ENCODE measurements at places on chromosomes 2 and 18.
A peak's percentile ranks its signal among the peaks of the same experiment; 100 is the strongest.

GRCh38 chr2:224984637-224985036 lies 57.6 kb downstream of the DOCK10 start:
- no peak overlapping the region for H3K4me3 ChIP-seq
- no peaks in the 10 kb centered on the region for H3K4me1 ChIP-seq
- H3K36me3 ChIP-seq = no peaks in the 10 kb centered on the region
- DNase-seq = no peak

- no peak overlapping the region for H3K4me3 ChIP-seq
- no peaks in the 10 kb centered on the region for H3K27me3 ChIP-seq
Observed at GRCh38 chr2:37355735-37356134, 11.3 kb downstream of the QPCT start.

DNA sequence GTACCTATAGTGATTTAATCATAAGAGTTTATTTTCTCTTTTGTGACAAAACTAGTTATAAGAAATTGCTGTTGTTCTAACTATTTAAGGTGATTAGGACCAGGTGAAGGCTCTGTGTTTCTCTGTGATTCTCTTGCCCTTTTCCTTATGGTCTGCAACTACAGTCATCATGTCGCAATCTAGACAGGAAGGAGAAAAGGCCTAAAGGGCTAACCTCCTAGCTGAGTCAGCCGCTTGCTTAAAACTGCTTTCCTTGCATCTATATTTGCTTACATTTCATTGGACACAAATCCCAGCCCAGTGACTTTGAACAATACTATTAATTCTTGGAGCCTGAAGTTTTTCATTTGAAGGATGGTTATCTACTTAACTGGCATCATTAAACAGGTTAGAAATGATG lies 93.1 kb downstream of the PIK3C3 start:
- no peaks in the 10 kb centered on the region for H3K27me3 ChIP-seq
- H3K36me3 ChIP-seq = no peaks in the 10 kb centered on the region
- no peak for DNase-seq
- H3K4me3 ChIP-seq = no peak overlapping the region
- H3K4me1 ChIP-seq = no peaks in the 10 kb centered on the region

- H3K27me3 ChIP-seq = no peaks in the 10 kb centered on the region
- no peak overlapping the region for H3K27ac ChIP-seq
- H3K36me3 ChIP-seq = no peaks in the 10 kb centered on the region
- H3K4me3 ChIP-seq = no peak overlapping the region
- DNase-seq = no peak
Observed at GRCh38 chr2:30979822-30980245, 158.4 kb downstream of the GALNT14 start.

GRCh38 chr2:65366595-65367125 lies 65.7 kb downstream of the SPRED2 start:
- peak; percentile 73 for DNase-seq
- peak overlapping the region; percentile 60 for H3K27ac ChIP-seq
- H3K27me3 ChIP-seq = no peaks in the 10 kb centered on the region
- H3K4me1 ChIP-seq = peaks cover 10% of the 10 kb centered on the region
- H3K36me3 ChIP-seq = no peaks in the 10 kb centered on the region

DNA sequence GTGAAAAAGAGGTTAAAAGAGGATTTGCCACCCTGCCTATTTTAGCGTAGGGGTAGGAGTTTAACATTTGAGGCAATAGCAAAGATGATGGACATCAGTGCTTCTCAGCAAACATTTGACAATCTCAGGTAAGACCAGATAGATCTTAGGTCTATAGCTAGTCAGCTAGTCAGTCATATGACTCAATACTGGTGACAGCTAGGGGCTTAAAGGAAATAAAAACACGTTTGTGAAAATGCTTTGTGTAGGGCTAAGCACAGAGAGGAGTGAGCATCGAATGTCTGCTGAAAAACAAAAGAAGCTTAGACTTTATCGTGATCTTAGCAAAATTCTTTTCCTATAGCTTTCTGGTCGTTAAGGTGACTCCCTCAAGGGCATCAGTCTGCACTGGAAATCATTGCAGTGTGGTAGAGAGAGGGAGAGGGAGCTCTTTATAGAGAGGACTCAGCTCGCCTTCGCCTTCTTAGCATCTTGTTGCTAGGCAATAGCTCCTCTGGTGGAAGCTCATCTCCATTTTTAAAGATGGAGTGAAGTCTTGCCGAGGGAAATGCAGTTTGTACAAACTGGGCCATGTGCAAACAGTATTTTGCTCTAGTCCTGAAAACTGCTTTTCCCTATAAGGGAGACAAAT lies 62.8 kb upstream of the SLC38A11 start:
- no peaks in the 10 kb centered on the region for H3K36me3 ChIP-seq
- H3K4me3 ChIP-seq = no peak overlapping the region
- no peaks in the 10 kb centered on the region for H3K27me3 ChIP-seq
- H3K27ac ChIP-seq = no peak overlapping the region
- DNase-seq = no peak
- no peaks in the 10 kb centered on the region for H3K4me1 ChIP-seq

DNA sequence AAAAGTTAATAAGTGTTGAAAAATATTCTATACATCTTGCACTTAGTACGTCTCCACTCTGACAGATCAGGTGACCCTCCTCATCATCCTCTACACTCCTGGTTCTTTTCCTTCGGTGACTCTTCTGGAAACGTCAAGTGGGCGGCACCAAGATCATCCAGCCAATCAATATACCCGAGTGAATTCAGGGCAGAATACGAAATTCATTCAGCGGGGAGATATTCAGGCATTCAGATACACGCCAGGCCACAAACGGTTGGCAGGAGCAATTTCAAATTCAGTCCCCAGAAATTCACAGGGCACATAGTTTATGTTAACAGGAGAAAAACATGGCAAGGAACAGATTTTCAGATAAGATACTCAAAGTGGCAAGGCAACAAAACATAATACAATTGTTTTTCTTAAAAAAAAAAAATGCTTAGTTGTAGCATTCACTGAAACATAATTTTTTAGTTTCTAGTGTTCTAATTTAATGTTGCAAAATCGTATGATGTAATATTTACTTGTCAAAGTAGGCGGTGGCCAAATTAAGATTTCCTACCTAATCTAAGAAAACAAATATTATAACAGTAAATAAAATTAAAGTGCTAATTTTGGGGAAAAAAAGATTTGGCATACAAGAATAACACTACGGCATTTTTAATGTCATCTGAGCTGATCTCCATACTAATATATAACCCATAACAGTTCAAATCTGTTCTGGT lies 4.2 kb downstream of the CLK1 start:
- no peak overlapping the region for H3K27ac ChIP-seq
- no peaks in the 10 kb centered on the region for H3K27me3 ChIP-seq
- H3K36me3 ChIP-seq = peaks cover 30% of the 10 kb centered on the region
- peak overlapping the region; percentile 96 for H3K4me3 ChIP-seq
- peaks cover 11% of the 10 kb centered on the region for H3K4me1 ChIP-seq
- DNase-seq = no peak

DNA sequence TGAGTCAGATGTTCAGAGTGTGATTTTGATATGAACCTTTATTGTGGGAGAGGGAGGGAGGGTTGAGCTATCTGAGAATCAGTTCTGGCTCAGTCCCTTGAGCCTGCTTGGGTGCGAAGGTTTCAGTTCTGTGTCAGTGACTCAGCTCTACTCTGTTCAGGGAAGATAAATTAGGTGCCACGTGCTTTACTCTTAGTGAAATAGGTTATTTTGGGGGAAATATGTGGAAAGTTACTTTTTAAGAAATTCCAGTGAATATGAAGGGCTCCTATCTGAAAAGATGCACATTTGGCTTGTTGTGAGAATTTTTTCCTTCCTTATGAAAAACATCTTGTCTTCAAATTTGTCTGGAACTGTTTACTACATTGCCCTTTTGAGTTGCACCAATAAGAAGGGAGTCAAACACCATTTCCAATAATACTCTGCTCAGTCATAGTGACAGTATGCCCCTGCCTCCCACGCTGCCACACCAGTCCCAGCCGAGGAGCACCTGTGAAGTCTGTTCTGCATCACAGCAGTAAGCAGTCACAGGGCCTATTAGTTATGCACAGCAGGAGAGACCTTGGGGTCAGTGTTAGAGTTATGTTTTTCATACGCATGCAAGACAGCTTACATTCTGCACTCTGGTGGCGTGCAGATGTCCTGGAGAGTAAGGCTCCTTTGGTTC lies 32.8 kb upstream of the DNAH7 start:
- H3K36me3 ChIP-seq = no peaks in the 10 kb centered on the region
- H3K27ac ChIP-seq = no peak overlapping the region
- H3K4me3 ChIP-seq = no peak overlapping the region
- no peaks in the 10 kb centered on the region for H3K27me3 ChIP-seq

GRCh38 chr2:42787424-42787787 lies 5.0 kb downstream of the HAAO start:
- peak; percentile 13 for DNase-seq
- no peaks in the 10 kb centered on the region for H3K4me1 ChIP-seq
- H3K4me3 ChIP-seq = no peak overlapping the region
- no peaks in the 10 kb centered on the region for H3K36me3 ChIP-seq

- H3K27ac ChIP-seq = peak overlapping the region; percentile 15
- DNase-seq = no peak
- no peaks in the 10 kb centered on the region for H3K4me1 ChIP-seq
- no peaks in the 10 kb centered on the region for H3K27me3 ChIP-seq
Observed at GRCh38 chr2:233402789-233403188, 48.5 kb downstream of the DGKD start.

GRCh38 chr18:58453913-58454317 lies 175.0 kb downstream of the ALPK2 start:
- H3K27ac ChIP-seq = no peak overlapping the region
- no peaks in the 10 kb centered on the region for H3K36me3 ChIP-seq
- no peak overlapping the region for H3K4me3 ChIP-seq
- no peak for DNase-seq
- H3K27me3 ChIP-seq = no peaks in the 10 kb centered on the region
- peaks cover 4% of the 10 kb centered on the region for H3K4me1 ChIP-seq

- H3K4me3 ChIP-seq = peak overlapping the region; percentile 61
- no peaks in the 10 kb centered on the region for H3K27me3 ChIP-seq
- DNase-seq = no peak
Observed at GRCh38 chr2:108535357-108535631, 1.0 kb downstream of the LIMS1 start.

- no peak for DNase-seq
- H3K4me1 ChIP-seq = peaks cover 19% of the 10 kb centered on the region
- H3K27me3 ChIP-seq = no peaks in the 10 kb centered on the region
- H3K36me3 ChIP-seq = no peaks in the 10 kb centered on the region
- H3K27ac ChIP-seq = no peak overlapping the region
- no peak overlapping the region for H3K4me3 ChIP-seq
Observed at GRCh38 chr2:9800975-9801726, 42.1 kb upstream of the TAF1B start.

DNA sequence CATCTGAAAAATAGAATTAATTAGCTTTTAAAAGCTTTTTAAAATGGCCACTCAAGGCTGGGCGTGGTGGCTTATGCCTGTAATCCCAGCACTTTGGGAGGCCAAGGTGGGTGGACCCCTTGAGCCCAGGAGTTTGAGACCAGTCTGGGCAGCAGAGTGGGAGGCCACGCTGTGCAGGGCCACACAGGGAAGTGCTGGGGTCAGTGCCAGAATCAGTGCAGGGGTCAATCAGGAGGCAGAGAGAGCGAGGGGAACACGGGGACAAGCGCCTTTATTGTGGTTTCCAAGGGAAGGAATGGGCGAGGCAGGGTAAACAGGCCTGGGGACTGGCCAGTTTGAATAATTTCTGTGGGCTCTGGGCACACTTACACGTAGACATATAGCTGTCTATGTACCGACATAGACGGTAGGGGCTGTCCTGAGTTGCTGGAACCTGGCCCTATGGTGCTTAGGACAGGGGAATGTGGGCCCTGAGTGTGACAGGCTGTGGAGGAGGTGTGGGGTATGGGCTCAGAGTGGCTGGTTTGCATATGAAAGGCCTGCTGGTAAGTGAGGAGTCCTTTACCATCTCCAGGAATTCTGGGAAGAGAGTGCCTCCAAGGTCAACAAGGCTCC lies 42.9 kb downstream of the DYSF start:
- no peaks in the 10 kb centered on the region for H3K4me1 ChIP-seq
- H3K27me3 ChIP-seq = no peaks in the 10 kb centered on the region
- H3K27ac ChIP-seq = no peak overlapping the region
- DNase-seq = no peak

- H3K27ac ChIP-seq = no peak overlapping the region
- no peak for DNase-seq
- H3K4me3 ChIP-seq = no peak overlapping the region
Observed at GRCh38 chr2:198448789-198449188, 644.4 kb downstream of the PLCL1 start.

DNA sequence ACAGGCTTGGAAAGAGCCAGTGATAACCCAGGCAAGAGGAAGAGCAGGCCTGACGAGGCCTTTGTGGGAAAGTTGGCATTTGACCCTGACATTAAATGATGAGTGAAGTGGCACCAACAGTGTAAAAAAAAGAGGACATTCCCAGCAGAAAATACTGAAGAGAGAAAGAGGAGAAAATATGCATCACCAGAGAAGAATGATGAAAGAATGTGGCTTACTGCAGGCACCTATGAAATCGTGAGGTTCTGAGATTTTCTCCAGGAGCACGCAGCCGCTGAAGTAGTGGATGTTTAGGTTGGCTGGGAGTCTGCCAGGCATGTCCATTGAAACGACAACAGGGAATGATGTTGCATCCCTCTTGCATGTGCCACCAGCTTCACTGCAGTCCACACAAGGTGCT lies 13.8 kb downstream of the EHD3 start:
- H3K27ac ChIP-seq = no peak overlapping the region
- no peaks in the 10 kb centered on the region for H3K36me3 ChIP-seq
- DNase-seq = no peak
- H3K27me3 ChIP-seq = no peaks in the 10 kb centered on the region
- H3K4me3 ChIP-seq = no peak overlapping the region

- no peak overlapping the region for H3K27ac ChIP-seq
- DNase-seq = no peak
- H3K36me3 ChIP-seq = no peaks in the 10 kb centered on the region
- no peak overlapping the region for H3K4me3 ChIP-seq
- no peaks in the 10 kb centered on the region for H3K4me1 ChIP-seq
Observed at GRCh38 chr2:231308631-231309428, 86.7 kb upstream of the B3GNT7 start.

GRCh38 chr18:44683556-44683955 lies 2.9 kb downstream of the SETBP1 start:
- H3K4me3 ChIP-seq = no peak overlapping the region
- DNase-seq = no peak
- no peaks in the 10 kb centered on the region for H3K27me3 ChIP-seq
- H3K36me3 ChIP-seq = no peaks in the 10 kb centered on the region
- peak overlapping the region; percentile 67 for H3K27ac ChIP-seq
- no peaks in the 10 kb centered on the region for H3K4me1 ChIP-seq

GRCh38 chr18:78082816-78083215 lies 833.2 kb downstream of the GALR1 start:
- H3K27me3 ChIP-seq = no peaks in the 10 kb centered on the region
- no peaks in the 10 kb centered on the region for H3K4me1 ChIP-seq
- no peak for DNase-seq
- H3K4me3 ChIP-seq = no peak overlapping the region
- no peak overlapping the region for H3K27ac ChIP-seq
